GM12878 (cell line): ENCODE measurements at places on chromosomes 6 and 20. TPM values are rescaled to one million over a fixed set of nuclear protein-coding genes. Genes with fewer than 3 reads are reported as not detected.

DNA sequence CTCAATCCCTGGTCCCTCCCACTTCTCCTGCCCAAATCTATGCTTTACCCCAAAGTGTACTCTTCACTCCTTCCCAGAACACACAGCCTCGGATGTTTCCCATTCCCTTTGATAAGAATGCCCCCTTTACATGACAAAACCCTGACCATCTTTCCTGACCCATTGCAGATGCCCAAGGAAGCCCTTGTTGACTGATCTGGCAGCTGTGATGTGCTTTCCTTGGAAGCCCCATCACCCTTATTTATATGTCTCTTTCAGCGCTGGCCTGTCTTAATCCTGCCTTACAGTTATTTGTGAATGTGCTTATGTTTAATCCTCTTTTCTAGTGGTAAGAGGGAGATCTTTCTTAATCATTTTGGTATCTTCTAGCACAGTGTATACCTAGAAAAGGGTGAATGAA, 523.1 kb downstream of the CD83 start:
- no peak for DNase-seq

DNA sequence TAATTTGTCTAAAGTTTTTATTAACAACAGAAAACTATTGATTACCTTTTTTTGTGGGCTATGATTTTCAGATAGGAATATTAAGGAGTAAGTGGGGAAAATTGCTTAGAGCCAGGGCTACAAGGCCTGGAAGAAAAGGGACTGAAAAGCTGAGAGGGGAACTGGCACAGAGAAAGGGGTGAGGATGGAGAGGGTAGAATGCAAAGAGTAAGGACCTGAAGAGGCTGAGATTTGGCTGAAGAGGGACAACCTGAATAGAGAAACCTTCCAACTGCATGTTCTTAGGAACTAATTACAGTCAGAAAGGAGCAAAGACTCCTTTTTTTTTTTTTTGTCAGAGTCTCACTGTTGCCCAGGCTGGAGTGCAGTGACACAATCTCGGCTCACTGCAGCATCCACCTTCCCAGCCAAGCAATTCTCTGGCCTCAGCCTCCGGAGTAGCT, 16.7 kb downstream of the BTN2A1 start:
- no peak for DNase-seq

- DNase-seq: no peak
Observed at GRCh38 chr6:33426590-33427511, 7.0 kb downstream of the SYNGAP1 start.

- no peak for DNase-seq
Observed at GRCh38 chr6:161107779-161108730, 116.5 kb downstream of the MAP3K4 start.

The CALHM6 gene
- 3.4 and 4.8 TPM in 2 replicates for polyA plus RNA-seq
